Thymus (tissue), 14 donors: ENCODE measurements at places on chromosomes 6 and 20. TPM values are rescaled to one million over a fixed set of nuclear protein-coding genes. Genes with fewer than 3 reads are reported as not detected.
A peak's percentile ranks its signal among the peaks of the same experiment; 100 is the strongest.

DNA sequence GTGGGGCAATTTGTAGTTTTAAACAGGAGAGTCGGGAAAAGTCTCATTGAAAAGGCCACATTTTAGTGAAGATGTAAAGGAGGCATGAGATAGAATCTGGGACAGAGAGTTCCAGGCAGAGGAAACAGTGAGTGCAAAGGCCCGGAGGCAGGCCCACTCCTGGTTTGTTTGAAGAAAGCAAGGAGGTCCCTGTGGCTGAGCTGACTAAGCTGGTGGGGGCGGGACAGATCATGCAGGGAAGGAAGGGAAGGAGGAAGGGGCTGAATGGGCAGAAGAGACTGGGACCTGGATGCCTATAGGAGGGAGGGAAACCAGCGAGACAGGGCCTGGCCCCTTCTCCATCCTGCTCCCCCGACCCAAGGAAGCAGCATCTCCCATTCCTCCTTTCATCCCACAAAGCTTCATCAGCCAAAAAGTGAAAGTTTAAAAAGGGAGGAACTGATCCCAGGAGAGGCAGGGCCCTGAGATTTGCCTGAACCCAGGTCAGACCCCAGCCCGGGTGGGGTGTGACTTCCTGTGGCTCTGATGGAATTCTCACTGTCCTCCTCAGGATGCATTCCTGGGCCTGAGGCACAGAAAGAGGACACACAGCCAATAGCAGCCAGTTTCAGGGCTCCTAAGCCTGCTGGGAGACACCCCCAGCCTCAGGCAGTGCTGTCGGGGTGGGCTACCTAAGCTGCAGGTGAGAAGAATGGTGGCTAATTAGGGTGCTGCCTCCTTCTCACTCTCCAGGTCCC is 54.2 kb upstream of the SIRPA start:
- H3K4me3 ChIP-seq: no peak overlapping the region
- no peaks in the 10 kb centered on the region for H3K36me3 ChIP-seq
- no peaks in the 10 kb centered on the region for H3K27me3 ChIP-seq
- no peak for DNase-seq

DNA sequence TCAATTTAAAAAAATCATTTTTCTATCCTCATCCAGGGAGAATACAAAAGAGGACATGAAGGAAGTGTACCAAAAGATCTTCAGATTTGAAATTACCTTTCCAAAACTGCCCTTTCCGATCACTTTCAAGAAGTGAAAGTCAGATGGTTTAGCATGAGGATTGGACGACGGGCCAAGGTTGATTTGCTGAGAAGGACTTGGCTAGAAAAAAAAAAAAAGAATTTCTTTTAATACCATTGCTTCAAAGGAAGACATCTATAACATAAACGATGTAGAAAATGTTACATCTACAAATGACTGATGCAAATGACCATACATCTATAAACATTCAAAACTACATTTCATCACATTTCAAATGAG is 120.9 kb upstream of the SLC2A12 start:
- H3K27ac ChIP-seq: no peak overlapping the region
- DNase-seq: no peak
- peaks cover 14% of the 10 kb centered on the region for H3K27me3 ChIP-seq
- peaks cover 18% of the 10 kb centered on the region for H3K4me1 ChIP-seq
- peak overlapping the region; percentile 65 for H3K4me3 ChIP-seq

Gene VPS16
- total RNA-seq: 37.0 TPM

GRCh38 chr20:57749131-57749690 is 39.4 kb upstream of the PMEPA1 start:
- DNase-seq: no peak
- H3K27ac ChIP-seq: peak overlapping the region; percentile 43
- H3K4me1 ChIP-seq: no peaks in the 10 kb centered on the region
- no peak overlapping the region for H3K4me3 ChIP-seq
- peaks cover 4% of the 10 kb centered on the region for H3K27me3 ChIP-seq

Gene RAET1L
- 0.28 TPM for total RNA-seq

DNA sequence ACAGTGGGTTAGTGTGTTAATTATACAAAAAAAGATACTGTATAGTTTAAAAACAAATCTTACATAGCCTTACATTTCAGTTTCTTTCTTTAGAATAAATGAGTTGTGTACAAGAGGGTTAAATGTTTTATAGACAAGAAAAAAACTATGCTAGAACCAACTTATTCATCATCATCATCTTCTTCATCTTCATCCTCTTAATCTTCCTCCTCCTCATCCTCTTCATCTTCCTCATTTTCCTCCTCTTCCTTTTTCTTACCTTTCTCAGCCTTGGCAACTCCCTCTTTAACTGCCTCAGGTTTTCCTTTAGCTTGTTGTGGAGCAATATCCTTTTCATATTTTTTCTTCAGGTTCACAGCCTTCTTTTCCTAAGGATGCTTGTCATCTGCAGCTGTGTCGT is 53.7 kb downstream of the RPS12 start:
- no peaks in the 10 kb centered on the region for H3K36me3 ChIP-seq
- no peak overlapping the region for H3K27ac ChIP-seq
- H3K4me3 ChIP-seq: no peak overlapping the region
- no peaks in the 10 kb centered on the region for H3K27me3 ChIP-seq
- no peaks in the 10 kb centered on the region for H3K4me1 ChIP-seq
- no peak for DNase-seq

- H3K4me3 ChIP-seq: no peak overlapping the region
- H3K27me3 ChIP-seq: no peaks in the 10 kb centered on the region
- H3K4me1 ChIP-seq: peaks cover 24% of the 10 kb centered on the region
- H3K27ac ChIP-seq: peak overlapping the region; percentile 2
- no peak for DNase-seq
Measured at GRCh38 chr6:154251116-154251515, 105.5 kb downstream of the IPCEF1 start.

Gene SCUBE3
- 0.09 TPM for total RNA-seq

Gene SLC26A8
- total RNA-seq: 0.09 TPM

DNA sequence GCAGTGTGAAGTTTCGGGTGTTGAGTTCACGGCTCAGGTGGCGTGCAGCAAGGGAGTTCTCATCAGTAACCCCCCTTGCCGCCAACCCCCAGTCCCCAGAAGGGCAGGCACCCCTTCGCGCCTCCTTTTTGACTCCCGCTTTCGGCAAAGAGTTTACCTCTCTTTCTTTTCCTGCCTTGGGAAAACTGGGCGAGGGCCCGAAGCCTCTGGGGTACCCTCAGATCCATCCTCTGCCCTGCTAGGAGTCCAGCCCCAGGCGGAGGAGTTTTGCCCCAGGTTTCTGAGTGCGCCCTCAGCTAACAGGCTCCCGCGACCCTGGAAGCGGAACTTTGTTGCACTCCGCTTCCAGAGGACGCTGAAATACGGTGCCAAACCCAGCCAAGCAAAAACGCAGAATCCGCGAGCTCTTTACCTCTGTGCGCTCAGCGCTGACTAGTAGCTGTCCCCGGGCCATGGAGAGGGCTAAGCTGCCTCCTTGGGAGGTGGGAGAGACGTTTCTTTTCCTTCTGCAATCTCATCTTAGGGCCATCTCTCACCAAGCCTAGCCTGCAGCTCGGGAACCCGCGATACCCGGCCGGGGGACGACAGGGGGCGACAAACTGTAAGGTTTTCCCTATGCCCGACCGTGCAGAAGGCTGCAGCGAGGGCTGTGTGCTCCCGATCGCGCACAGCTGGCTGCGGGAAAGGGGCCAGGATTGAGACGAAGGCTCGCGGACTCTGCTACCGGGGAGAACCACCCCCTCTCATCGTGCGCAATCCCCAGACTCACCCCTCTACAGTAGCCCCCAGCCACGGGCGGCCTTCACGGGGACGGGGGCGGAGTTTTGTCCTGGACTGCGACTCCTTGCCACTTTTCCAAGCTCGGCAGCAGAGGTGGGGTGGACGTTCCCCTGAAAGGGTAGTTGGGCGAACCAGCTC is 2.7 kb upstream of the PAX1 start:
- peak overlapping the region; percentile 20 for H3K4me3 ChIP-seq
- H3K36me3 ChIP-seq: no peaks in the 10 kb centered on the region
- peaks cover 76% of the 10 kb centered on the region for H3K27me3 ChIP-seq
- no peaks in the 10 kb centered on the region for H3K4me1 ChIP-seq
- DNase-seq: no peak

- no peak overlapping the region for H3K27ac ChIP-seq
- DNase-seq: no peak
- H3K4me1 ChIP-seq: no peaks in the 10 kb centered on the region
- no peak overlapping the region for H3K4me3 ChIP-seq
Measured at GRCh38 chr6:83303426-83303825, 110.3 kb downstream of the RWDD2A start.

GRCh38 chr6:131949909-131950766 is 1.0 kb downstream of the CCN2 start:
- H3K36me3 ChIP-seq: no peaks in the 10 kb centered on the region
- peak; percentile 8 for DNase-seq
- H3K27me3 ChIP-seq: peaks cover 35% of the 10 kb centered on the region
- peak overlapping the region; percentile 33 for H3K4me3 ChIP-seq
- peaks cover 10% of the 10 kb centered on the region for H3K4me1 ChIP-seq
- peak overlapping the region; percentile 36 for H3K27ac ChIP-seq

DNA sequence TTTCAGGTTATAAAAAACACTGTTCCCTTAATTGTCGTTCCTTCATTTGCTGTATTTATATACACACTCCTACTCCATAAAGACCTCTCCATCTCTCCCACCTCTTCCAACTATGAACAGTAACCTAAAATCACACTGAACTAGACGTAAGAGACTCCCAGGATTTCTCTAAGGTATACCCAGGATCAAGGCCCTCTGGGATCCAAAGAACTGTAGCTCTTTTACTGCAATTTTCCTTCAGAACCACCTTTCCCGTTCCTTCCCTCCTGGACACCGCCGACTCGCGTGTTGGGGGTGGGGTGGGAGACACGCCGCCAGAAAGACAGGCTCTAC is 680 bp downstream of the LATS1 start:
- H3K4me3 ChIP-seq: peak overlapping the region; percentile 89
- no peaks in the 10 kb centered on the region for H3K36me3 ChIP-seq
- peaks cover 8% of the 10 kb centered on the region for H3K4me1 ChIP-seq
- H3K27me3 ChIP-seq: no peaks in the 10 kb centered on the region
- peak; percentile 13 for DNase-seq

Gene EFHC1
- total RNA-seq: 27.8 TPM

DNA sequence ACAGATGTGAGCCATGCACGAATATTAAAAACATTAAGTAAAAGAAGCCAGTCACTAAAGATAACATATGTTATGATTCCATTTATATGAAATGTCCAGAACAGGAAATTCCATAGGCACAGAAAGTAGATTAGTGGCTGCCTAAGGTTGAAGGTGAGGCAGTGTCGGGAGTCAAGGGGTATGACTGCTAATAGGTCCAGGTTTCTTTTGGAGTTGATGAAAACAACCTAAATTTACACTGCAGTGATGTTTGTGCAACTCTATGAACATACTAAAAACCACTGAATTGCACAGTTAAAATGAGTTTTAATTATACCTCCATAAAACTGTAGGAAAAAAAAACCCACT is 14.4 kb downstream of the SRPK1 start:
- H3K27ac ChIP-seq: no peak overlapping the region
- no peak for DNase-seq
- H3K36me3 ChIP-seq: peaks cover 39% of the 10 kb centered on the region
- H3K4me3 ChIP-seq: no peak overlapping the region

Gene CRISP2
- 0.05 TPM for total RNA-seq

GRCh38 chr6:90303039-90303438 is 6.4 kb upstream of the BACH2 start:
- DNase-seq: no peak
- H3K36me3 ChIP-seq: no peaks in the 10 kb centered on the region
- no peak overlapping the region for H3K27ac ChIP-seq
- no peaks in the 10 kb centered on the region for H3K4me1 ChIP-seq
- H3K27me3 ChIP-seq: no peaks in the 10 kb centered on the region

- no peak overlapping the region for H3K27ac ChIP-seq
- H3K4me3 ChIP-seq: no peak overlapping the region
- H3K27me3 ChIP-seq: no peaks in the 10 kb centered on the region
- peak; percentile 52 for DNase-seq
Measured at GRCh38 chr20:24646321-24646720, 176.9 kb downstream of the SYNDIG1 start.

Gene STX11
- total RNA-seq: 3.2 TPM

Gene GHRH
- 14.4 TPM for total RNA-seq

Gene PI16
- total RNA-seq: 3.3 TPM

- no peak overlapping the region for H3K27ac ChIP-seq
- DNase-seq: no peak
Measured at GRCh38 chr20:14761903-14762302, 424.5 kb upstream of the FLRT3 start.

DNA sequence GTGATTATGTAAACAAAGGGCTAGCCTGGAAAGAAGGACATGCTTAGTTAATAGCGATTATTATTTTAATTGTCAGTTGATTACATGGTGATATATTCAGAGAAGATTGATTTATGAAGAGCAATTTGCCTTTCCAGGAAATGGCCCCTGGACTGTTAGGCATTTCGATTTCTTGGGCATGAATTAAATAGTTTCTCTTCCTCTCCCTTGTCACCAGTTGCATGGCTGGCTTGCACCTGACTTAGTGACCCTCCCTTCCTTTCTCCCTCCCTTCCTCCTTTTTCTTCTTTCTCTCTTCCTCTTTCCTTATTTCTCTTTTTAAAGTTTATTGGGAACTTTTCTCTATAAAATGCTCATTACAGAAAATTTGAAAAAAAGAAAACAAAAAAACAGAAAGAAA is 235.4 kb downstream of the CDC5L start:
- no peaks in the 10 kb centered on the region for H3K27me3 ChIP-seq
- H3K27ac ChIP-seq: no peak overlapping the region
- no peak overlapping the region for H3K4me3 ChIP-seq
- no peaks in the 10 kb centered on the region for H3K36me3 ChIP-seq
- H3K4me1 ChIP-seq: peaks cover 10% of the 10 kb centered on the region

DNA sequence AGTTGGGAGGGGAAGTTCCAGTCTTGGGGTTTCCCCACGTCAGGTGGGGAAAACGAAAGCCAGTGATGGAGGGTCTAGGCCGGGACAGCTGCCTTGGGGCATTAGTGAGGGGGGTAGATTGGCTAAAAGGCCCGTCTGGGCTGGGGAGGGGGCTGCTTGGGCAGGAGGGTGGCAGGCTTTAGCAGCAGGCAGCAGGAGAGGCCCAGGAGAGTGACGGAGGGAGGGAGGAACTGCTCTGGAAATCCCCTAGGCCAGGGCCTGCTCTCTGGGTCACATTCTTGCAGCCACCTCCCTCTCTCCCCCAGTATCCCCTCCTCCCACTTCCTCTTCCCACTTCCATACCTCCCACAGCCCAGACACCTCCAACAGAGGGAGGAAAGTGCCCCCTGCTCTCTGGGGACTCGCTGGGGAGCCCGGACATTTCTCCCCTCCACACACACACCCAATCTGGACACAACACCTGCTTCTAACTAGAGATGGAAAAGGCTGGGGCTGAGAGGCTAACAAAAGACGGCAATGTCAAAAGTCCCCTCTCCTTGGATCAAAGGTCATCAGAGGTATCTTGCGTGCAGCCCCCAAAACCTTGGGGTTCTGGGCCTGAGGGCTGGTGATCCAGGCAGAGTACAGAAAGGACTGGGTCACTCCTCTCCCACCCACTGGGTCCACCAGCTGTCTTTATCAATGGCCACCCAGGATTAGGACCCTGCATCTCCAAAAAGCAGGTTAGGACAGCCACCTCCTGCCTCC is 1.8 kb downstream of the NFKBIE start:
- peaks cover 11% of the 10 kb centered on the region for H3K27me3 ChIP-seq
- H3K27ac ChIP-seq: peak overlapping the region; percentile 78
- H3K36me3 ChIP-seq: peaks cover 13% of the 10 kb centered on the region
